Natural killer cell treated with Interleukin-12 subunit alpha and Interleukin-12 subunit beta and Interleukin-15 and Interleukin-18, amount 100 ng/mL, for 72 hours (primary cell): ENCODE measurements at places on chromosomes 2 and 18. TPM values are rescaled to one million over a fixed set of nuclear protein-coding genes. Genes with fewer than 3 reads are reported as not detected.

DNA sequence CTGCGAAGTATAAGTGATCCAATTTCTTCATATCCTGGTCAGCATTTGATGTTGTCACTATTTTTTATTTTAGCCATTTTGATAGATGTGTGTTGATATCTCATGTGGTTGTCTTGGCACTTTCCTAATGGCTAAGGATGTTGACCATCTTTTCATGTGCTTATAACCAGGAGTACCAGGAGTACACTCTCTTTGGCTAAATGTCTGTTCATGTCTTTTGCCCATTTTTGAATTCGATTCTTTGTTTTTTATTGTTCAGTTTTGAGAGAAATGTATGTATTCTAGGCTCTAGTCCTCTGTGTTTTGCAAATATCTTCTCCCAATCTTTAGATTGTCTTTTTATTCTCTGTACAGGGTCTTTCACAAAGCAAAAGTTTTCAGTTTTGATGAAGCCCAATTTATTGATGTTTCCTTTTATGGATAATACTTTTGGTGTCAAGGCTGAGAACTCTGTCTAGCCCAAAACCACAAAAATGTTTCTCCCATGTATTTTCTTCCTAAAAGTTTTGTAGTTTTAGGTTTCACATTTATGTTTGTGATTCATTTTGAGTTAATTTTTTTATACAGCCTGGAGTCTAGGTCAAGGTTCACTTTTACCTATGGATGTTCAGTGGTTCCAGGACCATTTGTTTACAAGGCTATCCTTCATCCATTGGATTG is 65.4 kb downstream of the SDC1 start:
- DNase-seq: no peak

DNA sequence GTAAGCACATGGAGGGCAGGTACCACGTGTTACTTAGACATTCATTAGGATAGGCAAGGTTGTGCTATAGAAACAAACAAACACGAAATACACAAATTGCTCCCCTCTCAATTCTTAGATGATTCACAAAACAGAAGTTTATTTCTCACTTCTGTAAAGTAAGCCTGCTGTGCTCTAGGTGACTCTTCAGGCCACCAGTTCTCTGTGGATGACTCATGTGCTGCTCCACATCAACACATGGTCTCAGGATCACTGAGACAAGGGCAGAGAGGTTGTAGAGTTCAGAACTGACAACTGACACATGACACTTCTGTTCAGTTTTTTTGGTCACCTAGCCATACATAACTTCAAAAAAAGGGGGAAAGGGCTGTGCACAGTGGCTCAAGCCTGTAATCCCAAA is 70.6 kb downstream of the DAW1 start:
- no peak for DNase-seq

DNA sequence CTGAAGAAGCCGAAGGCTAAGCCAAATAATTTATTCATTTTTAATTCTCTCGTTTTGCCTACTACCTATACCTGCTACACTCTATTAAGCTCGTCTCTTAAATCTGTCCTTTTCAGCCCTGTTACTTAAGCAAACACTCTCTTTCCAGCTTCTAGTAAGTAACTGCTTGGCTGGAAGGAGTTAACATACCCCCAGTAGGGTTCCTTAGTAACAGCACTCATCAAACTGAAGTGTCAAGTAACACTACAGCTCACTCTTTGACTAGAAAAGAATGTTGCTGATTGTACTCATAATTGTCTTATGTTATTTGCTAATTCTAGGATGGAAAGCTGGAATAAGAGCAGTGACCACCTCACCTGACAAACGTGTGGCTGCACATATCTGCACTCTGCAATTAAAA is 120.0 kb upstream of the SCN7A start:
- no peak for DNase-seq

GRCh38 chr2:168336786-168337388 is 89.5 kb upstream of the STK39 start:
- no peak for DNase-seq

GRCh38 chr2:219261024-219261855 is 7.5 kb upstream of the TUBA4A start:
- DNase-seq: no peak

TUBA3E gene
- not detected for total RNA-seq

- no peak for DNase-seq
Observed at GRCh38 chr2:33014268-33014667, 67.5 kb downstream of the LTBP1 start.
